ENCODE measurements at places on chromosomes 11 and 22.
A peak's percentile ranks its signal among the peaks of the same experiment; 100 is the strongest.

GRCh38 chr11:126646701-126647557 lies 291.4 kb downstream of the ST3GAL4 start:
- no peak for DNase-seq

- no peak for DNase-seq
Measured at GRCh38 chr11:9893474-9893873, 229.6 kb downstream of the SWAP70 start.

DNA sequence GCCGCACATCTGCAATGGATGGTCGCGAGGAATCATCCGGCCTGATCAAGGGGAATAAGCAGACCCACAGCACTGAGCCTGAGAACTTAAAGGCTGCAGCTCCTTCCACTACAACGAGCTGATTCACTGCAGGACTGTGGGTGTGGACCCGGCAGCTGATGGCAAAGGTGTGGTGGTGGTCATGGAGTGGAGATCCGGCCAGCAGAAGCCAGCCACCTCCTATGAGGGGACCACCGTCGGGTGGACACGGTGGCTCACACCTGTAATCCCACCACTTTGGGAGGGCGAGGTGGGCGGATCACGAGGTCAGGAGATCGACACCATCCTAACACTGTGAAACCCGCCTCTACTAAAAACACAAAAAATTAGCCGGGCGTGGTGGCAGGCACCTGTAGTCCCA lies 66.4 kb downstream of the DGCR2 start:
- DNase-seq, result no peak

DNA sequence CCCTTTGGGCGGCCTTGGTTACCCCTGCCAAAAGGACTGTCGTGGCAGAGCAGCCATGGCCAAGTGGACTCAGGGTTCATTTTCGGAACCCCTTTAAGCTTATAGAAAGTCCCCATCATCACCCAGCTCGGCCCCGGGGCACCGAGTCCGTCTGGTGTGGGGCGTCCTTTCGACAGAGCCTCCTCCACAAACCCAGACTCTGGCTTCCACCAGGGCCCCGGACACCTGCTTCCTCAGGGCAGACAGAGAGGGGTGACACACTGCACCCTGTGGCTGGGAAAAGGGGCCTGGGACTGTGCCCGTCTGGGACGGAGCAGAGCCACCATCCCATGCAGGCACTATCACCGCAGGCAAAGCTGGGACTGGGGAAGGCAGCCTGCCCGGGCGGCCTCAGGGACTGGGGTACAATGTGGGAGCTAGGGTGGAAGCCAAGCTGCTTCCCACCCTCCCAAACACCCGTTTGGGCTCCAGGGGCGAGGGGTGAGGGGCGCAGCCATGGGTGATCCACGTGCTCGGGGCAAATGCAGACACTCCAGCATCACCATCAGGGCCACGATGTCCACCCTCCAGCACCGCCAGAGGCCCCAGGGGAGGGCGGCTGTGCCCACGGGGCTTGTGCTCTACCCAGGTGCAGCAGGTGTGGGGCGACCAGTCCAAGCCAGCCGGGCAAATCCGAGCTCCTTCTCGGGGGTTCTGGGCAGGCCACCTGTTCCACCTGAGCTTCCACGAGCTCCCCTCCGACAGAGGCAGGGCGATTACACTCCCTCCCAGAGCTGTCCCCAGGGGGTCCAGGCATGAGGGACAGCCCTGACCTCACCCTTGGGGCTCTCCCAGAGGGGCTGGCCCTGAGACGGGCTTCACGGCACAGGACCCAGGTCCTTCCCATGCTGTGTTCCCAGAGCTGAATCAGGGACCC lies 11.7 kb upstream of the MRPL23 start:
- DNase-seq, result no peak

- DNase-seq, result no peak
Measured at GRCh38 chr11:28524098-28524497, 415.9 kb downstream of the METTL15 start.

- no peak for DNase-seq
Measured at GRCh38 chr11:24560324-24560723, 63.5 kb downstream of the LUZP2 start.

- no peak for DNase-seq
Measured at GRCh38 chr11:114197799-114198500, 98.2 kb upstream of the NNMT start.

GRCh38 chr11:2580061-2580421 lies 119.8 kb downstream of the KCNQ1OT1 start:
- peak; percentile 11 for DNase-seq

DNA sequence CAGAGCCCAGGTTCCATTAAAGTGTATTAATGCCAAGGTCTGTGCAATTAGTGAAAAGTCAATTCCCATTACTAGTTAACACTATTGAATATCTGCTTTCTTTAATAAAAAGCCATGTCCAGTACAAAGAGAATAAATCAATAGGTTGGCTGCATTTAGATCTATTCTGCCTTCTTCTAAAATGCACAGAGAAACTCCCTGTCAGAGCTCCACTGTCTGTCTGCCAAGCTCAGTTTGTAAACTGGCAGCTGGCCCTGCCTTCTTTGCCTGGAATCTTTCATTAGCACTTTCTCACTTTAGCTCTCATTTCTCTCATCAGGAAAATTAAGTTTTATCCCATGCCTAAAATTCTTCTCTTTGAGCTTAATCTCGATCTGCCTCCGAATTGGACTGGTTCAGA lies 35.6 kb downstream of the ARL14EP start:
- no peak for DNase-seq

GRCh38 chr11:9774591-9775397 lies 110.9 kb downstream of the SWAP70 start:
- no peak for DNase-seq

DNA sequence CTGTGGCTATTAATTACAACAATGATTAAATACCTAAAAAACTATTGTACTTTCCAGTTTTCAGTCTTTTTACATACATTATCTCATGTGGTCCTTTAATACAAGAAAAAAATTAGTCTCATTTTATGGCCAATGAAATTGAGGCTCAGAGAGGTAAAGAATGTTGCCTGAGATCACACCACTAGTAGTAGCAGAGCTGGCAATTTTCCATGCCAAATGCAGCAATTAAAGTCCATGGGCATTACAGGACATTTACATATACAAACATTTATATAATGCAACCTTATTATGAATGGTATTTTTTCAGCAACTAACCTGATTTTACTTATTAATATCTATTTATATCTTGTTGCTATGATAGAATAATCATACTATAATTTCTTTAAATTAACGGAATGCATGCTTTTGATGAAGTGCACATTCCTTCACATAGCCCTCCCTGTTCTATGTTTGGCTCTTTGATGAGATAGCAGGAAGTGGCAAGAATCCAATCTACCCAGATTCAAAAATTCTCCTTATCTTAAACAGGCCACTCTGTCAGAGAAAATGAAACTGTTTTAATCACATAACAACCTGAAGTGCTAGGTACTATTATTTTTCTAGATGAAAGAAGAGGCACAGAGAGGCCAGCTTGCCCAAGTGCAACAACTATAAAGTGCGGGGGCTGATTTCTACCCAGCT lies 120.9 kb upstream of the LDLRAD3 start:
- DNase-seq, result no peak

DNA sequence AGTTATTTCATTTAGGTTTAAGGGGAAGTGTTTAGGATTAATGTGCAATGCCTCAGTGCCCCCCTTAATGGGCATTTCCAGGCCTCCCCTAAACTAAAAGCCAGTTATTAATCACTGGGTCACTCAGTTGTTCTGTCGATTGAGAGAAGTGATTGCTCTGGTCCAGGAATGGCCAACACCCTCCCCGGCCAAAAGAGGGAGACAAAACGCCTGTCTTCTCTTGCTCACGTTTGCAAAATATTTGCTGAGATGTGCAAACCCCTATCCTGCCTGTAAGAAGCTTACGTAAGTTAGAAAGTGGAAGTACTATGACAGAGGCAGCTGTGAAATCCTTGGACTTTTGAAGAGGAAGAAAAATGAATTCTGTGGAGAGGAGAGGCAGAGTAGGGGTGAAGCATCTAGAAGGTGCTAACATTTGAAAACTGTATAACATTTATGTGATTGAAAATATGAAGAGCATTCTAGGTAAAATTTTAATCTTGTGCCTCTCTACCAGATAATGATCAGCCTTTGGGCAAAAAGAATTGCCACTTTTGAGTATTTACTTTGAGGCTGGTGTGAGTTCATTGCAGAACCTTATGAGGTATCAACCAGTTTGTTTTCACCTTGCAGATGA lies 37.7 kb downstream of the NTM start:
- DNase-seq, result no peak

DNA sequence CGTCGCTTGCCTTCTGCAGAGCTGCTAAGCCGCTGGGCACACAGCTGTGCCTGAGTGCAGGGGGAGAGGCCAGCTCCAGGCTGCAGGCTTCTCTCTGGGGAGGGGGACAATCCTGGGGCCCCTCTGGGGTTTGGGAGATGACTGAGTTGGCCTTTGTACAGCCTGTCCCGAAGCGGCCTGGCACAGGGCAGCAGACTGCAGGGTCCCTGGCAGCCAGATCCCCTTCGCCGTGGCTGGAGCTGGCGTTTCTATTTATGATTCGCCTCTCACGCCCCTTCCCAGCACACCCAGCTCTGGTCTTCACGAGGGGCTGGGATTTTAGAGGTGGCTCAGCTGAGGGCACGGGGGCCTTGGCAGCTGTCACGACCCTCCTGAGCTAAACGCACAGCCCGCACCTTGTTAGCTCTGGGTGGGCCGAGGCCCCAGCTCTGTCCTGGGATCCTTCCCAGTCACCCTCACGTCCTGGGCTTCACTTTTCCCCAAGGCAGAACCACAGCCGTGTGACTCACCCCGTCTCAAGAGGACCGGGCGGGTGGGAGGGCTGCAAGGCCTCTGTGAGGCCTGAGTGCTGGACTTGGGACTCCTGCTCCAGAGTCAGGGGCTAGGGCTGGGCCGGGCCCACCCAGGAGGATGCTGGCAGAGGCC lies 18.4 kb downstream of the OSBPL5 start:
- no peak for DNase-seq

DNA sequence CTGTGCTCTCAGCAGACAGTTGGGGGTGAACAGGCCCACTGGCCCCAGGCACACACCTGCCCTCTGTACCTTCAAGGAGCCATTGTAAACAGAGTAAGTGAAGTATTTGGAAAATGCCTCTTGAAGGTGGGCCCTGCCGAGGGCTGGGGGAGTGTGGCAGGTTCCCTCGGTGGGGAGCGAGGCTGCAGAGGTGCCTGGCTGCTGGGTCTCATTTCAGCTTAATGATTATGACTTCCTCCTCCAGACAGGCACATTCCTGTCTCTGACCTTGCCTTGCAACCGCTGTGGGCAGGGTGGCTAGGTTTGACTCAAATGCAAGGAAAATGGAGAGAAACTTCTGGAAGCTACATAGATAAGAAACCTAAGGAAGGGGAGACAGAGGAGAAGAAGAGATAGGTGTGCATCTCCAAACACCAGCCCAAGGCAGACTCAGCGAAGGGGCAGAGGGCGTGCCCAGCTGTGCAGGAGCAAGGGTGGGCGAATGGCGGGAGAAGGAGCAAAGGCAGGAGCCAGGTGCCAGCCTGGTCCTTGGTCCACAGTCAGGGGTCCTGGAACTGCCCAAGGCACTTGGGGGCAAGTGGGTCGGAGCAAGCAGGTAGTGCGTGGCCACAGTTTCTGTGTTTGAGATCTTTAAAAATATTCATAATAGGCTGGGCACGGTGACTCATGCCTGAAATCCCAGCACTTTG lies 14.0 kb downstream of the GRAMD4 start:
- no peak for DNase-seq

DNA sequence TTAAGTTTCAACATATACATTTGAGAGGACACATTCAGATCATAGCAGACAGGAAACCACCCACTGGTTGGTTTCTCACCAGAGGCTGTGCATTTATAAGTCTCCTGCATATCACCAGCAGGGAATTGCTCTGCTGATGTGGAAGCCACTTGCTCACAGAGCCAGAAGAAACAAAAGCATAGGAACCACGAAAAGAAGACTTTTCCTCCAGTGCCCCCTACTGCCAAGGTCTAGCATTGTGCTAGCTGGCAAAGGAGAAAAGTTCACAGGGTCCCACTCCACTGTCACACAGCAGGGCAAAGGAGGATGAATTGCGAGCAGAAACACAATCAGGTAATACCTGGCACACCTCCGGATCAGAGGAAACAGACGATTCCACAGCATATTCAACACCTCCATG lies 28.9 kb upstream of the ISX start:
- no peak for DNase-seq

DNA sequence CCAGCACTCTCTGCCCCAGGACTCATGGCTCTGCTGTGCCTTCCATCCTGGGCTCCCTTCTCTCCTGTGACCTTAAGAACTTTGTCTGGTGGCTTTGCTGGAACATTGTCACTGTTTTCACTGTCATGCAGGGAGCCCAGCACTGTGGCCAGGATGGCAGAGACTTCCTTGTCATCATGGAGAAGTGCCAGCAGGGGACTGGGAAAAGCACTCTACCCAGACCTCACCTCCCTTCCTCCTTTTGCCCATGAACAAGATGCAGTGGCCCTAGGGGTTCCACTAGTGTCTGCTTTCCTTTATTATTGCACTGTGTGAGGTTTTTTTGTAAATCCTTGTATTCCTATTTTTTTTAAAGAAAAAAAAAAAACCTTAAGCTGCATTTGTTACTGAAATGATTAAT lies 2.9 kb upstream of the TTC36 start:
- DNase-seq, result no peak

DNA sequence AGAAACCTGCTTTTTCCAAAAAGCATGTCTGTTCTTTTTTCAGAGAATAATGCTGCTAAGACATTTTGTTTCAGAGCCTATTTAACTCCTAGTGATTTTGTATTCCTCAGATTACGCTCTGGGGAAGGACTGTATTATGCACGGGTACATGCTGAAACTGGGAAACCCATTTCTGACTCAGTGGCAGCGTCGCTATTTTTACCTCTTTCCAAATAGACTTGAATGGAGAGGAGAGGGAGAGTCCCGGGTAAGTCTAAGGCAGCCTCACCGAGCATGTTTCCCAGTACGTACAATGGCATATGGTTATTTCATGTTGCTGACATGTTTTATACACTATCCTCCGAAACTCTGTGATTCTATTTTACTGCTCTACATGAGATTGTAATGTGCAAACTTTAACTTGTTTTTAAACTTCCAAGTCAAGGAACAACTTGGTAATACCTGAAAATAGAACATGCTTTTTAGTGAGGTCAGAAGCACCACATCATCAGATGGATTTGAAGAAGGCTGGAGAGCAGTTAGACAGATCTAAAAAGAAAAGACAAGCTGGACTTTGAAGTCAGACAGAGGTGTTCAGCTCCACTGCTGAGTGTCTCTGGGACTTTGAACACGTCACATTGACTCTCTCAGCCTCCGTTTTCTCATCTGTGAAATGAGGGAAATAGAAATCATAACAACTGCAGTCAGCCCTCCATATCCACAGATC lies 23.7 kb upstream of the MYO18B start:
- no peak for DNase-seq

GRCh38 chr11:104892723-104893511 lies 5.3 kb downstream of the CASP12 start:
- no peak for DNase-seq

DNA sequence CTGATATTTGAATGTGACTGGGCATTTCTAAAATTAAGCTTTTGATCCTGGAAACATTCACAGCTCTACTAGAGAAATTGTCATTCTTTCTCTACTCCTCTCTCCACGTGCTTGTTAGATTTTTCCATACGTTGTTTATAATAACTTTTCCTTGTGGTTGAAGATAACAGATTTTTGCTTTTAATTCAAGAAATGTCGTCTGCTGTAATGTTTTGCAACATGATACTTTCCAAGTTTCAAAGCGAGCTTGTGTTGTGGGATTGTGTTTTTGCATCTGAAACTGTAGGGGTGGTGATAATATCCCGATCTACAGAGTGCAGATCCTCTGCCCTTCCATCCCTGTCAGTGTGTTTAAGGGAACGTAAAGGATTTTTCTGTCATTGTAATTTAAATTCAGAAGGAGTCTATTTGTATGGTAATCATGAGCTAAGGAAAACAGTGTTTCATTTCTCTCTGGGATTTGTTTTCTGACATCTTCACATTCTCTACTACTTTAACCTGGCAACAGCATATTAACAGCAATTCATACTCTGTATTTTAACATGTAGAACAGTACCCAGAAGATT lies 321.4 kb downstream of the FAT3 start:
- DNase-seq, result no peak

Data from omental fat pad (tissue), 4 donors.